ENCODE measurements at places on chromosomes 13 and 19.

- no peak for DNase-seq
These were observed 69.8 kb downstream of the KCTD12 start for GRCh38 chr13:76816394-76816793.

DNA sequence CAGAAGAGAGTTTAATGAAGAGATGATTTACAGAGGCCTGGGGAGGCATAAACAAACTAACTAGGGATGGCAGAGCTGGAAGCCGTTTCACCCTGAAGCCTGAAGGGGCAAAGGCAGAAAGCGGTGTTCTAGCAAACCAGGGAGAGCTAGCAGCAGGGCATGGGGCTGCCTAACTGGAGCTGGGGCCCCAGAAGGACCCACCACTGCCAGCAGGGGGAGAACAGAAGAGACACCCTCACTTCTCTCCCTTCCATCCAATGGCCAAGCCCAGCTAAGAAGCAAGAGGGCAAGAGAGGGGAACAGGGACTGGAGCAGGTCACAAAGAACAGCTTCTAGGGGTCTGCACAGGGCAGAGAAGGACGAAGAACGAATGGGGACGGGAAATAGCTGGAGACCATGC lies 195.5 kb downstream of the KATNAL1 start:
- DNase-seq, result no peak

GRCh38 chr13:65932587-65933239 lies 1297.4 kb downstream of the PCDH9 start:
- no peak for DNase-seq

DNA sequence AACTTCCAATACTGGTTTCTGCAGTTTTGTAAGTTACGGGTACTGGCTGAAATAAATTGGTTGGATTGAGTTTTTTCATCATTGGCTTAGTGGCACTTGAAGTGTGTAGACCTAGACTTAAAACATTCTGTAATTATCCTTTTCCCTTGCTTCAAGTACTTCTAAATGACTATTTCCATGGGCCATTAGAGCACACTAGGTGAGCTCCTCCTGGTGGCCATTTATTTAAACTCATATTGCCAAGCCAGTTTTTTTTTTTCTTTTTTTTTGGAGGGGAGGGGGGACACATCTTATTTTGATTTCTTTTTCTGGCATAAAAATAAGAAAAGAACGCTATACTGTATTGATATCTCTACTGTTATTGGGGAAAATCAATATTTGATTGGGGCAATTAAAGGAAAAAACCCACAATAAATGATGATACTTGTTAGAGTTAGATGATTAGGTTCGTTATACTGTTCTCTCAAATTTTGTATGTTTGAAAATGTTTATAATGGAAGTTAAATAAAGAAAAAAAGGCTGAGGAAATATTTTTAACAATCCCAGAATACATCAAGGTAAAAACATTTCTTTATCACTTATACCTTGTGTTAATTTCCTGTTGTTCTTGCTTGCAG lies 82.9 kb downstream of the PDS5B start:
- DNase-seq, result no peak

DNA sequence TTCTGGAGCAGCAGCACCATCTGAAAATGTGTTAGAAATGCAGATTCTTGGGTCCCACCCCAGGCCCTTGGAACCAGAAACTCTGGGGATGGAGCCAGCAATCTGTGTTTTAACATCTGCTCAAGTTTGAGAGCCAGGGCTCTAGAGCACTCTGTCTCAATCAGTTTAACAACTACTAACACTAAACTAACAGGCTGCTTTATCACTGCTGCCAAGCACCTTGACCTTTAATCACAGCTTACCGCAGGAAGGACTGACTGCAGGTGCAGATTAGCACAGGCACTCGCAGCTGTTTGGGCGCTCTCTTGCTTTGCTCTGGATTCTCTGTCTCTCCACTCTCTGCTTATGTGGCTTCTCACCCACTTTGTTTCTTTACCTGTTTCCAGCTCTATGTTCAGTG lies 163.5 kb downstream of the MTUS2 start:
- DNase-seq, result no peak

DNA sequence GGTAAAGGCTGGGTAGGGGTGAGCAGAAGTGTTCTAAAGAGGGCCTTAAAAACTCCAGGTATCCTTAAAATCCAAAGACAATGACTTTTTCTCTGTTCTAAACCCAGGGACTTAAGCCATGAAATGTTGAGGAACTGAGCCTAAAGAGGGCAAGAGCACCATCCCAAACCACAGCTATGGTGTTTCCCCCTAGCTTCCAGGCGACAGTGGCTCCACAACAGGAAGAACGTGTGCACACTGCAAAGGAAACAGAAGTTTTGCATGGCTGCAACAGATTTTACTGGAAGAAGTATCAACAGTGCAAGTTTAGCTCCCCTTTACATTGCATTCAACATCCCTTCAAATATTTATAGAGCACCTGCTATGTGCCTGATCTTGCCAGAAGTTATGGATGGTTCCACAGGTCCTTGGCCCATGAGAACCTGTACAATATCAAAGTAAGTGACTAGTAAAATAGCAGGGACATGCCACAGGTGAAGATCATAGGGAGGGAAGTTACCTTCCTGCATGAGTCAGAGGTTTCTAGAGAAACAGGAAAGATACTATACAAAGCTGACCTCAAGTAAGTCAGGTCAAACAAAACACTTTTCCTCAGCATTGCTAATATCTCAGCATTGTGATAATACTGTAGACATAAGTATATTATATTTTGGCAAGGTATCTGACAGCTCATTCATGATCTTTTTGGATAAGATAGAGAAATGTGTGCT lies 8.4 kb upstream of the KCTD12 start:
- DNase-seq, result no peak

DNA sequence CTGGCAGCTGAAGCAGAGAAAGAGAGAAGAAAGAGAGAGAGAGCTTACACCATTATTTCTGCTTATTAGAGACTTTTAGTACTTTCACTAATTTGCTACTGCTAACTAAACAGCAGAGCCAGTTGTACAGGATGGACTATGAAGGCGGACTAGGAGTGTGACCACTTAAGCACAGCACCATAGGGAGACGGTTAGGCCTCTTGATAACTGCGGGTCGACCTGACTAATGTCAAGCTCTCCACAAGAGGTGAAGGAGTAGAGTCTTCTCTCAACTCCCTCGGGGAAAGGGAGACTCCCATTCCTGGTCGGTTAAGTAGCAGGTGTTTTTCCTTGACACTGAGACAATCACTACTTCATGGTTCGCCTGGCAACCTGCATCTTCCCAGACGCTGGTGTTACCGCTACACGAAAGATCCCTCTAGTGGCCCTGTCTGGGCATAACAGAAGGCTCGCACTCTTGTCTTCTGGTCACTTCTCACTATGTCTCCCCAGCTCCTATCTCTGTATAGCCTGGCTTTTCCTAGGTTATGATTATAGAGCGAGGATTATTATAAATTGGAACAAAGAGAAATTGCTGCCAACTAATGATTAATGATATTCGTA lies 5.3 kb upstream of the PSG7 start:
- no peak for DNase-seq

- DNase-seq, result no peak
These were observed 2.9 kb upstream of the ATP11A start for GRCh38 chr13:112686987-112687386.

DNA sequence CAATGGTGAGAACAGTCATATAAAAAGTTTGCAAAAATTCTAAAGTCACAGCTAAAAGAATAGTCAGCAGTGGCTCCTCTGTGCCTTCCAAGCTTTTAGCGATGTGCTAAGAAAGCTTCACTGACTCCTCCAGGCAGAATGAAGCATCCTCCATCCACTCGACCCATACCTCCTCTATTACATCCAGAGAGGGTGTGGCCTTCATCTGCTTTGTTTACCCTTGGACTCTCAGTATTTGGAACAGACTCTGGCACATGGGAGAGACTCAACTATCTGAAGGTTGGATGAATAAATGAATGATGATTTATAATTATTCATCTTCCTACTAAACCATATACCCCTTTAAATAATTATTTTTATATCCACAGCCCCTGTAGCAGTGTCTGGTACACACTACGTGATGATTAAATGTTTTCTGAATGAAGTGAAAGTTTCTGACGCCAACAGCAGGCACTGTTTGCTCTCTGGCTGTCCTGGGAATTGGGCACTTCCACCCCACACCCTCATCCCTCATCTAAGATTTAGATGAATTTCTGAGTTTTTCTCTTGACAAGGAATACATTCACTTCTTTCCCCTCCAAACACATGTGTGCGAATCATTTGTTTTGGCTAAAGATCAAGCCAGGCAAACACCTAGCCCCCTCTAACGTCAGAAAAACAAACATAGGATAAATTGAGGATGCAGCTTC lies 93.9 kb downstream of the NUFIP1 start:
- no peak for DNase-seq

DNA sequence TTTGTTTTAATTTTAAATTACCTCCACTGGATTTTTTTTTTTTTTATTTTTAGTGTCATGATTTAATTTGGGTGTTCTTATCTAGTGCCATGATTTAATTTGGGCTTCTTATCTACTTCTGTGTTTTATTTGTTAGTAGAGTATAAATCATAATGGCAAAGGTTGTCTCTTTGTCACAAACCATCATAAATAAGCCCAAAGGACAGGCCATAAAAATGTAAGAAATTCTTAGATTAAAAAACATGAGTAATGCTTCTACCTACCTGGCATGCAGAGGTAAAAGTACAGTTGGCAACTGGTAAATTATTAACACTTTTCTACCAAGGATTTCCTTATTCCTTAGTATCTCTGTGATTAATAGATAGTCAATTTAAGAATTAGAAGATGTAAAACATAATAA lies 55.2 kb downstream of the ERCC5 start:
- no peak for DNase-seq

DNA sequence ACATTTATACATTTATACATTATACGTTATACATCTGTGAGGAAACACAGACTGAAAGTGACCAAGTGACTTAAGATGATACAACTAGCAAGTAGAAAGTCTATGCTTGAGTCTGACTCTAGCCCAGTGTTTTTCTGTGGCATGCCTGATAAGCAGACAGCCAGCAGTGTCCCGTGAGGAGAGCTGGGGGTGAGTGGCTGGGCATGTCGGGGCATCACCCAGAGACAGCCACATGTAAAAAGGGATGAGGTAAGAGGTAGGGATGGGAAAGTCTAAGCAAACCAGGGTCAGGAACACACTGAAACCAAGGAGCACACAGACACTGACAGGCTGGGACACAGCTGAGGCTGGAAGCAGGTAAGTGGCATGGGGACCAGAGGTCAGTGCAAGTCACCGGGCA lies 333.2 kb downstream of the FOXO1 start:
- DNase-seq, result no peak

- DNase-seq, result no peak
These were observed 192.2 kb upstream of the KL start for GRCh38 chr13:32824061-32824460.

DNA sequence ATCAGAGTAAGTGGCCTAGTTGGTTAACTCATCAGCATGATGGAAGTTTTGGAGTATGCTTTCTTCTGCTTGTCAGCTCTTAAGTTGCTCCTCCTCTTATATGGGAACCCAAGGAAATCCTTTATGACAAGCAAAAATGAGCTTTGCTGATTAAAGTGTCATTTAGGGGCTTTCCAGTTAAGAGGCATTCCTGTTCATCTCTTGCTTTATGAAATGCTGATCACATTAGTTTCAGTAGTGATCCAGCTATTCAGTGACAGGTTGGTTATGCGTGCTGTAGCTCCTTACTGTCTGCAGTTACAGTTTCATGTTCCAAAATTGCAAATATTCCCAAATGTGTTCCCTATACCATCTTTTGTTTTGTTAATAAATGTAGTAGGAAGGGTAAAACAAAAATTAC lies 146.6 kb downstream of the CDK8 start:
- DNase-seq, result no peak

DNA sequence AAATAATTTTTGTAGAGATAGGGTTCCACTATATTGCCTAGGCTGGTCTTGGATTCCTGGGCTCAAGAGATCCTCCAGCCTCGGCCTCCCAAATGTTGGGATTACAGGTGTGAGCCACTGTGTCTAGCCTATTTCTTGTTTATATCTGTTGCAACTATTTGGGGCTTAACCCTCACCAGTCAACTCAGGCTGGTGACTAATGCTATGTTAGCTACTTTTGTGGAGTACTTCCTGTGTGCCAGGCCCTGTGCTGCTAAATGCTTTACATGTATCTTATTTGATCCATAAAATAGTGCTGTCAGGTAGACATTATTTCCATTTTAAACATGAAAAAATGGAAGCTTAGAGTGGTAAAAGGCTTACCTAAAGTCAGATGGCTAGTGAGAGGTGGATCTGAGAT lies 13.8 kb downstream of the CEACAM1 start:
- DNase-seq, result no peak

GRCh38 chr13:97379386-97379785 lies 54.6 kb upstream of the RAP2A start:
- DNase-seq, result no peak

- DNase-seq, result no peak
These were observed 8.8 kb upstream of the METTL21C start for GRCh38 chr13:102703726-102704035.

DNA sequence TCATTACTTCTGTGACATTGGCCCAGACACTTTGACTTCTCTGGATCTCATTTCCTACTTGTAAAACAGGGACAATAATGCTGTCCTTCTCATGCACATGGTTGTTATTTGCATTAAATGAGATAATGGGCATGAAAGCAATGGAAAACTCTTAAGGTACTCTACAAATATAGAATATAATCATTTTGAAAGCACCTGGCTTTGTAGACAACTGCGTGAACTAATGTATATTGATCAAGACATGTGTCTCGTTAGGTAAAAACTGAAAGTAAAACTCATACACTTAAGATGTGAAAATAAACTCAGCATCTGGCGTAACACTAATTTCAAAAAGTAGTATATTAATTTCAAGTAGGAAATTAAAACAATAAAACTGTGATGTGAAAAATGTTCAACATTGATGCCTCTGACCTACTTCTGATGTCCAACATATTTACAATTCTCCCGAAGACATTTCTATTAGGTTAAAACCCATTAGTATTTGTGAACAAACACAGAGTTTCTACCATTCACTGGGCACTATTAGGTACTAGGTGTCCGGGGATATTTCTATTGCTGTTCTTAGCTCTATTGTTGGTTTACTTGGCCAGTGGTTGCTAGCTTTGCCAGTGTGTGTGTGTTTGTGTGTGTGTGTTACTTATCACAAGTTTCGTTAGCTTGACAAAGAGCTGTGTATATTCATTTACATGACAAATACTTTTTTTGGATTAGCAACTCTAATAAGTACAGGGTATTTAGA lies 220.5 kb downstream of the KCNRG start:
- DNase-seq, result no peak

DNA sequence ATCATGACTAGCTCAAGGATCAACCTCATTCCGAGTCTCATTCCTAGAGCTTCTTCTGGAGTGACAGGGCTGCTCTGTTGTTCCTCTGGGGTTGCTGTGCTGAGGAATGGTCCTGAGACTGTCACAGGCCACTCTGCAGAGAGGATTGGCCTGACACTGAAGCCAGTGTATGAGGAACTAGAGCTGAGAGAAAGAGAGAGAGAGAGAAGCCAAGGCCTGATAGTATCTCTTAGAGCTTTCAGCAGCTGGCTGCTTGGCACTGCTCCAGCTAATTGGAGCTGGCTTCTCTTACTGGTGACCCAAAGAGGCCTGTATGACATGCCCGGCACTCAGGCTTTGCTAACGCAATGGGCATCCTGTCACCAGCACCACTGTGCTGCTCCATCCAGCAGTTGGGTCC lies 73.4 kb upstream of the FLT1 start:
- DNase-seq, result no peak

Measured in T-cell (primary cell).